NCI-H345 (cell line): ENCODE measurements at places on chromosomes 16 and 17.

GRCh38 chr16:87048730-87049115 lies 268.5 kb downstream of the C16orf95 start:
- no peak for DNase-seq

- no peak for DNase-seq
These were observed 6.0 kb upstream of the DNAI2 start for GRCh38 chr17:74267987-74268499.

DNA sequence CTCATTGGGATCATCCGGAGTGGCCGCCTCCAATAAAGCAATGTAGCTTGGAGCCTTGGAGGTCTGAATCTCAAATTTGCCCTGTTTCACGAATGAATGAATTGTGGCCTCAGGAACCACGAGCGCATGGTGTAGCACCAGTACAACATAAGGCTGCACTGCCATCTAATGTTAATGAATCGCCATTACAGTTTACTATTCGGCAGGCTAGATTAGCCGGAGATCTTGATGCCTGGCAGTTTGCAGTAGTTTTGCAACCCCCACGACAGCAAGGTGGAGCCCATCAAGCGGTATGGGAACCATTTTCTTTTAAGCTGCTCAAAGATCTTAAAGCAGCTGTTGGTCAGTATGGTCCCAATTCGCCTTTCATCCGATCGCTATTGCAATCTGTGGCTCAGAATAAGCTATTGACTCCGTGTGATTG lies 18.8 kb downstream of the ALOX15B start:
- peak; percentile 58 for DNase-seq

GRCh38 chr17:31754239-31754945 lies 104.7 kb downstream of the COPRS start:
- DNase-seq = no peak
